GDM1 (cell line): ENCODE measurements at places on chromosomes 7 and 10.

GRCh38 chr10:34996843-34997242 is 93.3 kb downstream of the CUL2 start:
- DNase-seq = peak; percentile 40

DNA sequence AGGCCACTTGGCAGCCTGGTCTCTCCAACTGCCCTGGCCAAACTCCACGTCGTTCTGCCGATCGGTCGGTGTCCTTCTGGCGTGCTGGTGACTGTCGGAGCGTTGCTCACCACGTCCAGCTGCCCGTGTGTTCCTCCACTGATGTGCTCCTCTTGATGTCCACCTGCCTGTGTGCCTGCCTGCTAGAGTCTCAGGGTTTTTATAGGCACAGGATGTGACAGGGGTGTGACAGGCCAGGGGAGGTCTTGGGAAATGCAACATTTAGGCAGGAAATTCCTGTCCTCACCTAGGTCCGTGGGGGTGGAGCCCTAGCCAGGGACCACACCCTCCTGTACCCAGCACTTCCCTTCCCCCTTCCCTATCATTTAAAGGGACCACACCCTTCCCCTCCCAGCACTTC is 25.2 kb upstream of the CFAP46 start:
- DNase-seq = no peak

DNA sequence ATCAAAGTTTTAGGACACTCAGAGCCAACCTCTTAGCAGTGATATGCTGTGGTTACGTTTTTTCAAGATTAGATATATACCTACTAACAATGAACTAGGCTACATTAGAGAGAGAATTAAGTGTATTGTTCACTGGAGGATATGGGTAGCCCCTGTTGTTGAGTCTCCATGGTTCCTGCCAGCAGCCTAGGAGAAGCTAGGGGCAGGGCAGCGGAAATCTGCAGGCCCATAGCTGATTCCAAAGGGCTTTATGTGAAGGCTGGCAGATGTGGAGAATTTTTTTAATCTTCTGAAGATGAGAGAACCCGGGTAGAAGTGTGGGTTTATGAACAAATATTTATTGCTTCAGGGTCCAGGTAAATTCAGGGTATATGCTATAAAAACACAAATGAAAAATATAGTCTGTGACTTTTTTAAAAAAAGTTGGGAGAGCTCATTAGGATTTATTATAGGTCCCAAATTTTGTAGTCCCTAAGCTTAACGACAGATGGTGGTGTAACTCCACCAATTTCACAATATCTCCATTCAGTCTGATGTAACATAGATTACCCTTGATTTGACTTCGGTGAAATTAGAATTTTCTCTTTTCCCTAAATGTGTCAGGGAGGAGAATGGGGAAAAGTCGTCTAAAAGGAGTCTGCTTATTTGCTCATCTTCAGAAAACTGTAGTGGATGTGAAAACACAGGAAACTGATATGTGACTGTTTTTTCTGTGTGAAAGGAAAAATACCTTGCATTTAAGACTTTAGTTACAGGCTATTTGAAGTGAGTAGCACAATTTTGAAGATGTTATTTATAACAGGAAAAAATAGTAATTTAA is 163.0 kb upstream of the PPP1R3A start:
- DNase-seq = peak; percentile 18

GRCh38 chr10:119786117-119786769 is 60.4 kb downstream of the INPP5F start:
- peak; percentile 68 for DNase-seq

DNA sequence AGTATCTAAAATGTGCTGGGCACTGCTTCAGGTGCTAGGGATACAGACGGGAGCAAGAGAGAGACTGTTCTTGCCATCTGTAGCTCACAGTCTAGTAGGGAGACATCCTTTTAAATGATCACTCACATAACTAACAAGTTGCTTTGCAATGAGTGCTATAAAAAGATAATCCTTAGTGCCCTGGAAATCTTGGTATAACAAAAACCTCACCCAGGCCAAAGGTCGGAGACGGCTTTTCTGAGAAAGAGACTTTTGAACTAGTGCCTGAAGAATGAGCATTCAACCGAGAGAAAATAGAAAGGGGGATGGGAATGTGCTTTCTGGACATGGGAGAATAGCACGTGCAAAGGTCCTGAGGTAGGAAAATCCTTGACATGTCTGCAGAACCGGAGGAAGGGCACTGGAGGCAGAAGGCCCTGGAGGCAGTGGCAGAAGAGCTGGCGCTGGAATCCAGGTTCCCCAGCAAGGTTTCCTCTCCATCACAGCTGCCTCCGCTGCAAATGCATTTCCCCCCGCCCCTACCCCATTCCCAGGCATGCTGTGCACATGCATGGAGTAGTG is 89.4 kb downstream of the COL13A1 start:
- DNase-seq = no peak

GRCh38 chr7:145219461-145219860 is 383.6 kb upstream of the TPK1 start:
- no peak for DNase-seq

DNA sequence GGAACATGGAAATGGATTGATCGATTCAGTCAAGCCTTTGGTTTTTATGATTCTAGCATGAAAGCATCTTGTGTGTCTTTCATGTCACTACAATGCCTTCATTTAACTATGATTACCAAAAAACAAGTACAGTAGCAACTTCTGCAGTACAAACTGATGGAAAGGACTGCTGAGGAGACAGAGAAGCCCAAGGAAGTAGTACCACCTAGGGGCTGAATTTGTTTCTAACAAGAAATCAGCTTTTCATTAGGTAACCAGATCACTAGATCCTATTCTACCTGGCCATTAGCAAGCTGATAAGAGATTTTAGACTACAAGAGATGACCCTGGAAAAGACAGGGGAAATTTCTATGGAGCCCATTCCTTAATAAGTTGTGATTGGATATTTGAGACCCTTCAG is 3.2 kb upstream of the IFIT1 start:
- DNase-seq = no peak

DNA sequence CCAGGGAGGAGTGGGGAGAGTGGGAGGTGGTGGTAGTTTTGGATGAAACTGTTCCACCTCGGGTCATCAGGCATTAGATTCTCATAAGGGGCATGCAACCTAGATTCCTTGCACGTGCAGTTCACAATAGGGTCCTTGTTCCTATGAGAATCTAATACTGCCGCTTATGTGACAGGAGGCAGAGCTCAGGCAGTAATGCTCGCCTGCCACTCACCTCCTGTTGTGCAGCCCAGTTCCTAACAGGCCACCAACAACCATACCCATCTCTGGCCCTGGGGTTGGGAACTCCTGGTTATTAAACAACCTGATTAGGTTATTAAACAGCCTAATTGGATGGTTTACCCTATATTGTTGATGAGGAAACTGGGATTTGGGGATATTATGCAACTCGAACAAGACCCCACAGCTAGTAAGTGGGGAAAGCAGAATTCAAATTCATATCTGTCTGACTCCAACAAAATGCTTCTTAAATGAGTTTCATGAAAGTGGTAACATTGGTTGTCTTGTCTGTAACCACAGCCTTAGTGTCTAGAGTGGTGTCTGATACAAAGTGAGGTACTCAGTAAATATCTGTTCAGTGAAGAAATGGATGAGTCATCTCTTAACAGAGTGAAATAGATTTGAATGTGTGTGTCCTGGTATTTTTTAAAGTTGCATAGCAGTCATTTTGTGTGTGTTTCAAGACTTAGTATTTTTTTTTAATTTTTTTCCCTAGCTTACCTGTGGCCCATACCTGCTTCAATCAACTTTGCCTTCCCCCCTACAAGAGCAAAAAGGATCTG is 101.6 kb downstream of the HECTD2 start:
- DNase-seq = no peak

DNA sequence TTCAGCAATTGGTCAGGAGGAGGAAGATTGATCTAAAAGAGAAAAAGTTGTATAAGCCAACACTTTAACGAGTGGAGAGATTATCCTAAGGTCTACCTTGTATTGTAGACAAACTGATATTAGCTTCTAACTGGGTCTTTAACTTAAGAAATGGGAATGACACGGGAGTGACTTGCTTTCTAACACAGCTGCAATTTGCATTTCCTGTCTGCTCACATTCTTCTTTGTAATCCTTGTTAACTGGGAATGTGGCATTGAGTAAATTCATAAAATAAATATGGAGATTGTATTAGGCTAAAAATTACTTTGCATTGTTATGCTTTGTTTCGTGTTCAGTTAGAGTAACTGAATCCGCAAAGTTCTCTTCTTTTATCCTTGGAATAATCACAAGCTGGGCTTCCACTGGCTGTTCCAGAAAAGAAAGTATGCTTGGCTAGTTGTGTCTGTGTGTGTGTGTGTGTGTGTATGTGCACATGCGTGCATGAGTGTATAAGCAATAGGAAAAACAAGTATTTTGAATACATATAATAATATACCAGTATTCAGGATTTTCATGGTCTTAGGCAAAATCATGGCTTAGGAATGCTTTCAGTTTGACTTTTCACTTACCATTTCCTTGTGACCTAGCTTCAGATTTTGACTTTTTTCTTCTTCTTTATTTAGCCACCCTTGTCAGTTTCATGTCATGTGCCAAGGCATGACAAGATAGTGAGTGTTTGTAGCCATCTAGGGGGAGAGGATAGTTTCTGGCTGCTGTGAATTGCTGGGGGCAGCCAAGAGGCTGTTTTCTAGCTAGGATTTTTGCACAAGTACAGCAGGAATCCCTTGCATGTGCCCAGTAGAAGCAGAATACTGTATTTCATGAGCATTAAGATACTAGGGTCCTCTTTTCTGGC is 54.5 kb upstream of the FZD8 start:
- DNase-seq = no peak

DNA sequence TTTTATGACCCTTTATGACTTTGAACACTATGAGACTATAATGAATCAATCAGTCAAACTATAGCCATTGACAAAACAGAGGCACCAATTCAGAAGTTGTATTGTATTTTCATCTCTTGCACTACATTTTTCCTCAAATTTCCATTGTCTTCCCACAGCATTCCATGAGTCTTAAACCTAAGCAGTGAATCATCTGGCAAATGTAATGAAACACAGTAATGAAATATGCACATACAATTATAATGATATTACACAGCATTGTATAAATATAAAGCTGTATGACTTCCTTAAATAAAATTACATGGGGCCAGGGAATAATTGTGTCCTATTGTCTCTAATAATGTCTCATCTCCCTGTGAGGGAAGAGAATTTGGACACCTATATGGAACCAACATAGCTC is 45.0 kb downstream of the VWDE start:
- no peak for DNase-seq

DNA sequence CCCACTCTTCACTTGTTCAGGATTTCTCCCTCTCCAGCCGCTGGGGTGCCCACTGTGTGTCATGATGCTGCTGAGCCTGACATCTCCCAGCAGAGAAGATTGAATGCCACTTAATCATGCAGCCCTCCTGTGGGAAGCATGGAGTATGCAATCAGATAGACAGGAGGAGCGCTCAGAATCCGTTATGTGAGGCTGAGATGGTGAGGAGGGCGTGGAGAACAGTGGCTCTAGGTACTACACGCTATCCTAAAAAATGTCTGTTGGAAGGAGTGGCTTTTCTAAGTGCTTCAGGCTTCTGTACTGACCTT is 334.3 kb downstream of the LRMDA start:
- no peak for DNase-seq

GRCh38 chr10:12195281-12195602 is 449 bp downstream of the NUDT5 start:
- DNase-seq = no peak

DNA sequence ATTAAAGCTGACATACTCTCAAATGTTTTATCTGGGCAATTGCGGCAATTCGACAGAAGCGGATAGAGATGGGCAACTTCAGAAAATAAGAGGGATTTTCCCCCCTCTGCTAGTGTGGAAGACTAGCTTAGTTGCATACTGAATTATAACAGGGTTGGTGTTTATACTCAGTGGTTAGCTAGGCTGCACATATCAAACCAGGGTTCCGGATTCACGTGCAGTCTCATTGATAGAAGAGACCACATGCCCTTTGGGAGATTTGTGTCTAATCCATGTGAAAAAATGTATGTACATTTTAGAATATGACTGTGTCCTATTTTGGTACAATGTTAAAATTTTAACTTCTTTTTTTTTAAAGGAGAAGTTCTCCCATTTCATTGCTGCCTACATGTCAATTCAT is 136.9 kb upstream of the FZD1 start:
- no peak for DNase-seq

DNA sequence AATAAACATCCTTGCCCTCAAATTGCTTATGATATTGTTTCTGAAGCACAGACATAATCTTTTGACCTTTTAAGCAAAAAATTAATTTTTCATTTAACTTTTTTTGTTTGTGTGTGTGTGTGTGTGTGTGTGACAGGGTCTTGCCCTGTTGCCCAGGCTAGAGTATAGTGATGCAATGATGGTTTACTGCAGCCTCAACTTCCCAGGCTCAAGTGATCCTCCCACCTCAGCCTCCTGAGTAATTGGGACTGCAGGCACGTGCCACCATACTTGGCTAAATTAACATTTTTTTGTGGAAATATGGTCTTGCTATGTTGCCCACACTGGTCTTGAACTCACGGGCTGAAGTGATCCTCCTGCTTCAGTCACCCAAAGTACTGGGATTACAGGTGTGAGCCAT is 68.9 kb downstream of the BMPR1A start:
- no peak for DNase-seq

- DNase-seq = peak; percentile 37
Measured at GRCh38 chr7:18345641-18346234, 149.8 kb upstream of the HDAC9 start.

- DNase-seq = no peak
Measured at GRCh38 chr7:77216181-77216845, 16.7 kb upstream of the FGL2 start.

DNA sequence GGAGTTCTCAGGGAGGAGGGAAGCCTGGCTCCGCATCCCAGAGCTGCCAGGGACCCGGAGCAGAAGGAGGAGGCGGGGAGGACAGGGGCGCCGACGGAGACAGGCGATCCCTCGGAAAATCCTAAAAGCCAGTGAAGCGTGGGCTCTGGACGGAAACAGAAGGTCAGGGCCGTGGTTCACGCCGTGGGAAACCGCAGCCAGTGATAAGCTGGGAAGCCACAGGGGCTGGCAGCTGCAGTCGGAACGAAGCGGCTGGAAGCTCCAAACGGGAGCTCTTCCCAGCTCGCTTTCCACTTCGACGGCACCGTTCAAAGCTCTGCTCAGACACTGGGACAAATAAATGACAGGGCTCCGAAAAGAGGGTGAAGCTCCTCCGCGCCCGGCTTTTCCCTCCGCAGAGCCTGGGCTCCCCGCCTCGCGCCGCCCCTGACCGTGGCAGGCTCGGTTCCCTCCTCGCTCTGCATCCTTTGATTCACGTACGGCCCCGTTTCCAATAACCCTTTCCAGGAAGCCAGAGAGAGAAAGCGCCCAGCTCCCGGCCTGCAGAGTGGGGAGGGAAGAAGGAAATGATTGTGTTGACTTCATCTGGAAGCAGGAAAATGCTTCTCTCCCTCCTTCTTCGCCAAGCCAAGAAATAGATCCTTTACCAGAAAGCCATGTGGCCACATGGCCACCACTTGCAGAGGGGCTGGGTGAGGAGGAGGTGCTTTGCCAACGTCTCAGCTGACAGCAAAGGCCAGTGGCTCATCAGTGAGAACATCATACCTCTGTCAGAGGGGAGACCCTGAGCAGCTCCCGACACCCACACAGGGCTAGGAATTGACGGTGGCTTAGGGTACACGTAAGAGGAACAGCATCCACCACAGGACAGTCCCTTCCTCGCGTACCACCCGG is 57.4 kb downstream of the ADRB1 start:
- no peak for DNase-seq
